Activated CD4-positive, alpha-beta T cell treated with anti-CD3 and anti-CD28 coated beads, Interleukin-10, Interleukin-2, amounts not matched to agents 100 ng/mL and 50 ng/mL, durations not matched to agents 16 hours and 8 hours (primary cell): ENCODE measurements at places on chromosomes 7 and 10.

DNA sequence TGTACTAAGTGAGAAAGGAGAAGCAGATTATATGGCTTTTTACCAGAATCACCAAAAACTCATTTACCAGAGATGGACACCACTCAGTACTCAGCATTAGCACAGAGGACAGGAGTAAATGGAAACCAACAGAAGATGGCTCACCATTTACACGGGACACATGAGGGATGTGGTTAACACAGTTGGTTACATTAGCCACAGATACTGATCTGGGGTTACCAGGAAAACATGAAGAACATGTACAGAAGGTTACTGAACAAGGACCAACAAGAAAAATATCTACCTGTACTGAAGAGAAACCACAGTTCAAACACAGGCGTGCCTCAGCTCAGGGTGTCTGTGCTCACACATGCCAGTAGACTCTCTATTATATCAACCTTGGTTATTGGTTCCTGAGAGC, 1285.8 kb upstream of the SORCS1 start:
- DNase-seq = peak; percentile 1

- DNase-seq = peak; percentile 90
These were observed at the start of gene ATE1 for GRCh38 chr10:121927841-121928527. Gene ATE1, minus strand, starts transcription at chr10:121928031. Its CDS starts 82 bp downstream, at chr10:121927949.

- no peak for DNase-seq
These were observed 59.2 kb downstream of the ZNF503 start for GRCh38 chr10:75342397-75342796.

DNA sequence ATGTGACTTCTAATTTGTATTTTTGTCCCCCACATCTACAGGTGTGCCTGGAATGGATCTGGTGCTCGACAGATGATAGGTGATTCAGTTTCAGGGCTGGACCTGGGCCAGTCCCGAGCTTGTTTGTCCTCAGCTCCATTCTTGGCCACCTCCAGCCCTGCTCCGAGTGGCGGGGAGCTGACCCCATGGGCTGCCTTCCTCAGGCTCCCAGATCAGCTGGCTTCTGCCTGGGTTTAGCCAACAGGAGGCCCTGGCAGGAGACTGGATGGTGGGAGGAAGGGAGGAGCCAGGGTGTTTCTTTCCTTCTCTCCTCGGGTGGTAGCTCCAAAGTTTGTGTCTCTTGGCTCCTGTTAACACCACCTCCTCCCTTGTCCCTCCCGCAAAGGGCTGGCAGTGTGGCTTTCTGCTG, 75.2 kb downstream of the CDH23 start:
- no peak for DNase-seq

- DNase-seq = peak; percentile 50
These were observed 118.7 kb upstream of the CDK6 start for GRCh38 chr7:92955081-92955480.

GRCh38 chr10:132395704-132396493, 1.1 kb upstream of the PWWP2B start:
- no peak for DNase-seq

GRCh38 chr10:17464545-17464944, 10.2 kb upstream of the ST8SIA6 start:
- no peak for DNase-seq

DNA sequence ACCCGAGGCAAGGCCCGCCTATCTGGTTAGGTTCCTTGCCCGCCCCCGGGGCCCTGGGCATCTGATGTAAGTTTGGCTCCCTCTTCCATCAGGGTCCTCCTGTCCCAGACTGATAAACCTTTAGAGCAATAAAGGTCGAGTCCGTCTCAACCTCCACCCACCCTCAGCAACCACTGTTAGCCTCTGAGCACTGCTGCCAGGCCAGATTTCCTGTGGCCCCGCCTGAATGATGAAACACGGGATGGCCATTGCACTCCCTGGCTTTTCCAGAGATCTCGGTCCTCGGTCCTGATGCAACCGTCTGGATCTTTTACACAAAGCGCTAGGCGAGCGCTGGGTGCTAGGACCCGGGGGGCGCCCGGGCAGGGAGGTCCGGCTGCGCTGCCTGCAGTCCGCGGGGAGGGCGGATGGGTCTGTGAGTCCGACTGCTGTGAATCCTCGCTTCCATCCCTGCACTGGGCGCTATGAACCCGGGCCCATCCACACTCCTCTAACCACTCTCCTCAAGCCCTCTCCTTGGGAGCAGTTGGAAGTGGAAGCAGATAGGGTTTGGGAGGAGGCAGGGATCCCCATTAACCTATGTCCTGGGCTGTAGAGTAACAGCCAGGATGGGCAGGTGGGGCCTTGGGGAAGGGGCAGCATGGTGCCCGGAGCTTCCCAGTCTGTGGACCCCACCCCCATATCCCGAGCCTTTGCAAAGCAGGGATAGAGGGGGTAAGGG, 875 bp upstream of the DDIT4 start:
- DNase-seq = peak; percentile 68
